ENCODE measurements at places on chromosomes 2 and 18. TPM values are rescaled to one million over a fixed set of nuclear protein-coding genes. Genes with fewer than 3 reads are reported as not detected.

DNA sequence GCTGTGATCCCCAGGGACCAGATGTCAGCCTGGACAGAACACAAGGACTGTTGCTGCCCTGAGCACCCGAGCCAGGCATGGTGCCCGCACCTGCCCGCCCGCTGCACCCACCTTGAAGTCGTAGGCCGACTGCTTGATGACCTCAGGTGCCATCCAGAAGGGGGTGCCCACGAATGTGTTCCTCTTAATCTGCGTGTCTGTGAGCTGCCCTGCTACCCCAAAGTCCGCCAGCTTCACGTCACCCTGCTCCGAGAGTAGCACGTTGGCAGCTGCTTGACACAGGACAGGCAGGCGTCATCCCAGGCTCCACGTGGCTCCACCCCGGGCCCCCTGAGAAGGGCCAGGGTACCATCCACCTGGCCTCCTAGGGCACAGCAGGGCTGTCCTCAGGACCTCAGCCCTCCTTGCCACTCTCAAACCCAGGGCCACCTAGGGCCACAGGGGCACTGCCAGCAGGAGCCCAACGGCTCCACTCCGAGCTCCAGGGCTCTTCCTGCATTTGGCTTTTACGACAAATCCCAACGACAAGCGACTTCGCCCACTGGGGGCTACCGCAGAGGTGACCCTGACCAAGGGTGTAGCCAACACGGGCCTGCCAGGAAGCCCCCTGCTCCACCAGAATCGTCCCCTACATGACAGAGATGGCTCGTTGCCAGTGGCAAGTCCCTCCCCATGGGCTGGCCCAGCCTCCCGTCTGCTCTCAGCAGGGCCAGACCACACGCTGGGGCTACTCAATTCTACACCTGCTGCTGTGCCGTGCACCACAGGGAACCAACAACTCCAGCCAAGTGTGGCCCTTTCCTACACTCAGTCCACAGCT lies 9.0 kb downstream of the STK25 start:
- H3K27me3 ChIP-seq, result no peaks in the 10 kb centered on the region
- H3K4me3 ChIP-seq, result no peak overlapping the region
- H3K27ac ChIP-seq, result no peak overlapping the region
- peaks cover 85% of the 10 kb centered on the region for H3K36me3 ChIP-seq
- no peak for DNase-seq
- no peaks in the 10 kb centered on the region for H3K4me1 ChIP-seq

GRCh38 chr2:238380336-238380735 lies 46.4 kb upstream of the ASB1 start:
- H3K27me3 ChIP-seq, result no peaks in the 10 kb centered on the region
- DNase-seq, result no peak
- H3K27ac ChIP-seq, result no peak overlapping the region
- H3K36me3 ChIP-seq, result no peaks in the 10 kb centered on the region
- H3K4me1 ChIP-seq, result peaks cover 18% of the 10 kb centered on the region

DNA sequence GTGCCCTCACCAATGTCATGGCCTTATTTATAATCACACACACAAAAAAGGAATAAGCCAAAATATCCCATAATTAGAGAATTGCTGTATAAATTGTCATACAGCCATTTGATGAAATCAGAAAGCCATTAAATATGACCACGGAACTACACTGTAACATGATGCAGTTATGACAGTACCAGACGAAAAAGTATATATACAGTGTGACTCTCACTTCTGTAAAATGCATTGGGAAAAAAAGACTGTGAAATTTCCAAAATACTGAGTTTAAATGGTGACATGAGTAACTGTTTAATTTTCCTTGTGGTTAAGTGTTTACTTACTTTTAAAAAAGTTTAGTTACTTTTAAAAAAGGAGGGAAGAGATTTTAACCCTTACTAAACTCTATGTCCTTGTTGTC lies 25.4 kb downstream of the UXS1 start:
- H3K4me3 ChIP-seq, result no peak overlapping the region
- no peak for DNase-seq
- no peaks in the 10 kb centered on the region for H3K27me3 ChIP-seq
- no peaks in the 10 kb centered on the region for H3K4me1 ChIP-seq

GRCh38 chr18:33673689-33674088 lies 95.7 kb downstream of the ASXL3 start:
- no peak overlapping the region for H3K4me3 ChIP-seq
- no peaks in the 10 kb centered on the region for H3K36me3 ChIP-seq
- no peaks in the 10 kb centered on the region for H3K4me1 ChIP-seq
- no peaks in the 10 kb centered on the region for H3K27me3 ChIP-seq

GRCh38 chr2:36611316-36611990 lies 13.5 kb upstream of the FEZ2 start:
- H3K27me3 ChIP-seq, result no peaks in the 10 kb centered on the region
- no peak overlapping the region for H3K4me3 ChIP-seq
- no peak overlapping the region for H3K27ac ChIP-seq
- H3K36me3 ChIP-seq, result no peaks in the 10 kb centered on the region
- no peaks in the 10 kb centered on the region for H3K4me1 ChIP-seq
- DNase-seq, result peak; percentile 77

- no peaks in the 10 kb centered on the region for H3K27me3 ChIP-seq
- no peak overlapping the region for H3K27ac ChIP-seq
- H3K36me3 ChIP-seq, result no peaks in the 10 kb centered on the region
- no peaks in the 10 kb centered on the region for H3K4me1 ChIP-seq
- no peak for DNase-seq
These were observed 246.2 kb downstream of the SOCS6 start for GRCh38 chr18:70535041-70535440.

GRCh38 chr2:26578581-26578980 lies 62.6 kb downstream of the CIB4 start:
- H3K27me3 ChIP-seq, result no peaks in the 10 kb centered on the region
- no peak for DNase-seq
- H3K4me1 ChIP-seq, result no peaks in the 10 kb centered on the region
- H3K4me3 ChIP-seq, result no peak overlapping the region
- no peaks in the 10 kb centered on the region for H3K36me3 ChIP-seq
- H3K27ac ChIP-seq, result no peak overlapping the region

- DNase-seq, result no peak
- no peaks in the 10 kb centered on the region for H3K27me3 ChIP-seq
- no peaks in the 10 kb centered on the region for H3K4me1 ChIP-seq
- no peaks in the 10 kb centered on the region for H3K36me3 ChIP-seq
These were observed 101.7 kb upstream of the LGALSL start for GRCh38 chr2:64352292-64352691.

DNA sequence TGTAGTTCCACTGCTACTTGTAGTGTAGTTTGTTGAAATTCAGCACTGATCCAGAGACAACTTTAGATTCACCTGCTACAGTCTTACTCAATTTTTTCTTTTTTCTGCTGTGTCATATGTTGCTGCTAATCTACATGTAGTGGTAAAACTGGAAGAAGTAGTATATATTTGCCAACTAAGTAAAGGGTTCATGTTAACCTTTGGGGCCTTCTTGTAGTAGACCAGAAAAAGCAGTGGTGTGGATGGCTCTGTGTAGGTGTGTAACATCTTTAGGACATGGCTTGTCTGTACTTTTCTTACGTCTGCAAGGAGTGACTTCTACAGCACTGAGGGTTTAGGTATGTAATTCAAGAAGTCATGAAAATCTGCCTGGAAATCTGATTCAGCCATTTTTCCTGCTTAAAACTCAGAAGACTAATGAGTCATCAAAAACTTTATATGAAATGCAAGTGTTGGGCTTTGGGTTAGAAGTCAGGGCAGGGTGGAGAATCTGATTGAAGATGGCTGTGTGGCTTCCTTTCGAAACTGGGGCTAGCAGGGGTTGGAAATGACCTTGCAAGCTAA lies 8.4 kb downstream of the PTPRM start:
- no peak overlapping the region for H3K27ac ChIP-seq
- H3K4me1 ChIP-seq, result peaks cover 59% of the 10 kb centered on the region
- H3K27me3 ChIP-seq, result no peaks in the 10 kb centered on the region
- DNase-seq, result no peak

The VSNL1 gene
- total RNA-seq, result 2.1 TPM

The RBM44 gene
- total RNA-seq, result 0.58 TPM

The SERPINB7 gene
- total RNA-seq, result not detected

The VWC2L gene
- not detected for total RNA-seq

The NDUFAF7 gene
- 12.3 TPM for total RNA-seq

The CXCR2 gene
- total RNA-seq, result not detected

The INHA gene
- total RNA-seq, result 0.45 TPM

All from esophagus muscularis mucosa (tissue), 4 donors.